ENCODE measurements at places on chromosomes 3 and 15.

GRCh38 chr3:126540951-126541627 lies 17.1 kb downstream of the CHST13 start:
- no peak for DNase-seq

DNA sequence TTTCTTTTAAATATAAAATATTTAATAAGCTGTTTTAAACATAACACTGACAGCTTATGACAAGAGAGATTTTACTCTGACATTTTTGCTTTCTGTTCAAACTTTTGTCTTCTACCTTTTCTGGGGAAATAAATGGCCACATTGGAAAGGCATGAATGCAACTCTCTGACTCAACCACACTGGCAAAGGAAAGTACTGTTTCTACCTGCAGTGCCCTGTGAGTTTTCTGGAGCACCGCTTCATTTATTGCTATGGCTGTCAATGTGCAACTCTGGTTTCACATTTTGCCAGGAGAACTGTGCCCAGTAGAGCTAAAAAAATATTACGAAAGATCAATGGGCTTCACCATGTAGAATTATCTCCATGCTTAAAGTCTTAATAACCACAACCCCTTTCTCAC lies 15.1 kb downstream of the PDZRN3 start:
- no peak for DNase-seq

- no peak for DNase-seq
Observed at GRCh38 chr3:128077665-128078064, 25.4 kb downstream of the SEC61A1 start.

DNA sequence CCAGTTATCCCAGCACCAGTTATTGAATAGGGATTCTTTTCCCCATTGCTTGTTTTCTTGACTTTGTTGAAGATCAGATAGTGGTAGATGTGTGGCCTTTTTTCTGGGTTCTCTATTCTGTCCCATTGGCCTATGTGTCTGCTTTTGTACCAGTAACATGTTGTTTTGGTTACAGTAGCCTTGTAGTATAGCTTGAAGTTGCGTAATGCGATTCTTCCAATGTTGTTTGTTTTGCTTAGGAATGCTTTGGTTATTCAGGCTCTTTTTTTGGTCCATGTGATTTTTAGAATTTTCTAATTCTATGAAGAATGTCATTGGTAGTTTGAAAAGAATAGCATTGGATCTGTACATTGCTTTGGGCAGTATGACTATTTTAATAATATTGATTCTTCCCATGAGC lies 94.3 kb upstream of the CHMP2B start:
- no peak for DNase-seq

GRCh38 chr3:122392868-122393844 lies 9.2 kb downstream of the FAM162A start:
- DNase-seq, result peak; percentile 40

DNA sequence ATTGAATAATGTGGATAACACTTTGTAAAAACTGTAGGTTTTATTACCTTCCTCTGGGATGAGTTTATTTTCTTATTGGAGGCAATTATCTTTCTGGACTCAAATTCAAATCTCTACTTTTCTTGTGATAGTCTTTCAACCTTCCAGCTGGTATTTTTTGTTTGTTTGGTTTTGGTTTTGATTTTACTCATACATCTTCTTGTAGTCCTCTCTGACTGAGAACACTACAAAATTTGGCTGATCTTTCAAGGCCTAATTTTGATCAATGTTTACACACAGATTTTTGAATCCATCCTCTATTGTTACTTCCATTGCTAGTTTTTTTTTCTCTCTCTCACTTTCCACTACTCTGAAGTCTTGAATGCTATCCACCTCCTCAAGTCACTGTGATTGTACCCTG lies 303.8 kb upstream of the NECTIN3 start:
- DNase-seq, result no peak

DNA sequence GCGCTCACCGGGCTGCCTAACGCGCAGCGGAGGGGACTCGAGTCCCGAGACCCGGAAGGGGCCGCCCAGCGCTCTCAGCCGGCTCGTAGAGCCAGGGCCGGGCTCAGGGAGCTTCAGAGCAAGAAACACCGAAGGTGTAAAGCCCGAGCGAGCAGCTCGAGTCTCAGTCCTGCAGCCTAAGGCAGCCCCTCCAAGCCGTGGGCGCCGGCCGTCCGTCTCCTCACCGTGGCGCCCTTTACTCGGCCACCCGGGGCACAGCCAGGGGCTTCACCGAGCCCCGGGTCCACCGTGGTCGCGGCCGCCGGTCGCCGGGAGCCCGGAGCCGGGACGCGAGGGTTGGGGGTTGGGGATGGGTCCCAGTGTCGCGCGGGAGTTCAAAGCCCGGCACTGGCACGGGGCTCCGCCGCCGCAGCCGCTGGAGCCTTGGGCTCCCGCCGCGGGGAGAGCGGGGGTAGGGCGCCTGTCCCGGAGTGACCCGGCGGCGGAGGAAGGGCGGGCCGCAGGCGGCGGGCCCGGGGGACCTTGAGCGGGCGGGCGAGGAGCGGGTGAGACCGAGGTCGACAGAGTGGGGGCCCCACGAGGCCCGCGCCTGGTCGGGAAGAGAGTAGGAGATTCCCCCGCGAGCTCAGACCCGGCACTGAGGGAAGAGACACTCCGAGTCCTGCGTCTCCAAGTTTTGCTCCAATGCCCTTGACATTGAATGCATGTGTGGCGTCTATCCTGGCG lies 26.9 kb upstream of the THRB start:
- peak; percentile 67 for DNase-seq
